GM23248 (cell line): ENCODE measurements at places on chromosomes 7 and 10. TPM values are rescaled to one million over a fixed set of nuclear protein-coding genes. Genes with fewer than 3 reads are reported as not detected.

GRCh38 chr7:142352543-142352942 is 94.7 kb upstream of the PRSS58 start:
- no peak for DNase-seq

DNA sequence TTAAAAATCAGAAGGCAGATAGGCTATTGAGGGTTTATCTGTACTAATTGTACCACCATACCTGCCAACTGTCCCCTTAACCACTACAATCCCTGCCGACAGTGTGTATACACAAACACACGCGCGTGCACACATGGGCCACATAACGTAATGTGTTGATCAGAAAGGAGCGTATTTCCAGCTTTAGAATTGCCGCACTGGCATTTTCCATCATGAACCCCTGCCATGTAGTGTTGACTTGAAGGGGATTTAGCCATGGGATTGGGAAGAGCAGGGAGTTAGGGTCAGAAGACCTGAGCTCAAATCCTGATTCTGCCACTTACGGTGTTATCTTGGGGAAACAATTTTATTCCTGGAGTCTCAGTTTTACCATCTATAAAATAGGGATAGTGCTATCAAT is 158.9 kb downstream of the TCF7L2 start:
- no peak for DNase-seq

ZNF727 gene
- total RNA-seq = not detected in 2 replicates

ARMH3 gene
- 5.6 and 9.0 TPM in 2 replicates for total RNA-seq

DNAJC9 gene
- 19.8 and 20.9 TPM in 2 replicates for total RNA-seq

CYP26A1 gene
- total RNA-seq = not detected in 2 replicates

DNA sequence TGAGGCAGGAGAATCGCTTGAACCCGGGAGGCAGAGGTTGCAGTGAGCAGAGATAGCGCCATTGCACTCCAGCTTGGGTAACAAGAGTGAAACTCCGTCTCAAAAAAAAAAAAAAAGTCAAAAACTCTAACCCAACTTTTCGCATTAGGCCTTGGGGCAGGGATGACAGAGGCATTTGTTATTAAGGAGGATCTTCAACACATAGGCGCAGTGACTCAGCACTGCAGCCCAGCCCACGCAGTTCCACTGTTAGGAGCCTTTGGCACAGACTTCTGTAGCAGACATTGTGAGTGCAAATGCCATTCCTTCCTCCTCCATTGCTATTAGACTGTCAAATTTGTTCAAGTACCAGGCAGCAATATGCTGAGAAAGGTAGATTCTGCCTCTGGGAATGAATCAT is 43.1 kb upstream of the KLHL7 start:
- peak; percentile 90 for DNase-seq
